ENCODE measurements at places on chromosomes 1 and 21.

GRCh38 chr1:7369866-7370265 lies 401.2 kb upstream of the VAMP3 start:
- DNase-seq = no peak

- no peak for DNase-seq
Observed at GRCh38 chr1:33576821-33577599, 104.6 kb downstream of the ZSCAN20 start.

GRCh38 chr1:11335417-11336056 lies 62.5 kb downstream of the UBIAD1 start:
- DNase-seq = no peak

DNA sequence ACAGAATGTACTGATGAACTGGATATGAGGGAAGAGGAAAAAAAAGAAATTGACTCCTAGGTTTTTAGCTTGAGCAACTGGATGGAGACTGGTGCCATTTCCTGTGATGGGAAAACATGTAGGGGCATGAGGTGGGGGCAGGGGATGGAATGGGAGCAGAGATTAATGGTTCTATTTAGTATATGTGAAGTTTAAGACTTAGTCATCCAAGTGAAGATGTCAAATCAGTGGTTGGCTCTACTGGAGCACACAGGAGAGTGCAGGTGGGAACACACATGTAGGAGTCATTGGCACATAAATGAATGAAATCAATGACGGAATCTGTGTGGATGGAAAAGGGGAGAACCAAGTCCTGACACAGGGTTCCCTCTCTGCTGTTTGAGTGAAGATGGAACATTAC lies 224.4 kb upstream of the COA6 start:
- no peak for DNase-seq

GRCh38 chr1:35164893-35165292 lies 28.1 kb downstream of the SFPQ start:
- no peak for DNase-seq

GRCh38 chr1:116988908-116989307 lies 12.7 kb upstream of the CD101 start:
- no peak for DNase-seq

DNA sequence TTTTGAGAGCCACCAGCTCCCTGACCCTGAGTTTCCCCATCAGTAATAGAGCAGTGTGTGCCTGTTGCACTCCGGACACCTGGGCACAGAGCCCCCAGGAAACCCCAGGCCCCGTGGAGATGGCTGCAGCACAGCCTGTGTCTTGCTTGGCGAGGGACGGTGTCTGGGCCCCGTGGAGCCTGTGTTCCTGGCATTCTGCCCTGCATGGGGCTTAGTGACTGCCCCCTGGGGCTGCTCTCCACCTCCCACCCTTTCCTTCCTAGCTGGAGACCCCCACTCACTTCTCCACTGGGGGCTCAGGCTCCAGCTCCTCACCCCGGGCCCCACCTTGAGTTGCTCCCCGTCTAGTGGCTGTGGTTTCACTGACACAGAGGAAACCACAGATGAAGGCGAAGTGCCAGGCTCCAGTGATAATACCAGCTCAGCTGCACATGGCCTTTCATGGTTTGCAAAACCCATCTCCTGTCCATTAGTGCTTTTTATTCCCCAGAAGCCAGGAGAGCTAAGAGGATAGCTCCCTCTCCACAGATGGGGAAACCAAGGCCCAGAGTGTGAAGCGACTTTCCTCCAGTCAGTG lies 39.4 kb downstream of the DMRTB1 start:
- no peak for DNase-seq

DNA sequence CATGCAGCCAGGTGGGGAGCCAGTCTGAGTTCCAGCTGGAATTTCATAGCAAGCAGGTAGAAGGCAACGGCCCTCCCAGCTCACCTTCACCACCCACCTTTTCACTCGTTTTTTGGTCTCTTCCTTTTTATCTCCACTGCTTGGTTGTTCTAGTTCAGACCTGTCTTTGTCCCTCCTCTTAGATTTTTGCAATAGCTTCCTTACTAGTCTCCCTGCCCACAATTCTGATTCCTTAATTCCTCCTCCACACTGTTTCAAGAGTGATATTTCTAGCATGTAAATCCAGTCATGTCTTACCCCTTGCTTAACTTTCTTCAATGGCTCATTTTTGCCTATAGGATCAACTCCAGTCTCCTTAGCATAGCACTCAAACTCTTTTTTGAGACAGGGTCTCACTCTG lies 119.6 kb downstream of the TMEM53 start:
- no peak for DNase-seq

DNA sequence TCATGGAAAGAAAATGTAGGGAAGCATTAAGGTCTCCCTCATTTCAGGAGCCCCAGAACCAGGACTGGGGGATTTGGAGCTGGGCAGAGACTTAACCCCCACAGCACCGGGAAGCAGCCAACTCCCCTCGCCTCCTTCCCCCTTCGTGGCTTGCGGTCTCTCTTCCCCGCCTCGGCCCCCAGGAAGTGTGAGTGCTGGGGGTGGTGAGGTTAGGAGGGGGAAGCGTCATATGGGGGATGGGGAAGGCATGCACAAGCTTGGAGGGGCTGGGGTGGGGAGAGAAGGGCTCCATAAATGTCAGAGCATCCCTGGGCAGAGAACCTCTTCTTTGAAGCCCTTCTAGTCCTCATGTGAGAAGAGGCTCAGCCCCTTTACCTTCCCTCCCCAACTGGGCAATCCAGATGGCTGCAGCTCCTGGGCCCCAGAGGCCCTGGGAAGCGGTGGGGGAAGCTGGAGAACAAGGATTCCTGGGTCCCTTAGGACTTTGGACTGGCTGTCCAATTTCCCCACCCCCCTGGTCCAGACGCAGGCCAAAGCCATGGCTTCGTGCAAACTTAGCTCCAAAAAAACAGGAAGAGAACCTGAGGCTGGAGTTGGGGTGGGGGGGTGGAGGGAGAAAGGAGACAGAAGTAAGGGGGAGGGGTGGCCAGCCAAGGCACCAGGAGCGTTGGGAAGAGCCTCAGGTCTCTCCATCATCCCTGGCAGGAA lies 7.8 kb downstream of the ZBTB7B start:
- no peak for DNase-seq

DNA sequence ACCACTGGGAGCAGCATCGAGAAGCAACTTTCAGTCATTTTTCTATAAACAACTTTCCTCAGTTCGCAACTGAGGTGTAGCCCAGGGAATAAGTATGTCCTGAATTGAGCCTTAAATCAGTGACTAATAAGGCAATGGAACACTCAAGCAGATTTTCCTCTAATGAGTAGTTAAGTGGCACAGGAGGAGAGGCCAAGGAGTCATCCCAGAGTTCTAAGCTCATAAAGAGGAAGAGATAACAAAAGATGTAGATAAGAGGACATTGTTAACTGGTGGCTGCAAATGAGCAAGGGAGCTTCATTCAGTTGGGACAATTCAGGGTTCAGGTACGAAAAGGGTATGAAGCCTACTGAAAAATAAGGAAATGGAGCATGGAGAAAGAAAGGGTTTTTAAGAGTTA lies 64.5 kb downstream of the LRRC40 start:
- no peak for DNase-seq

GRCh38 chr1:111154021-111154999 lies 14.3 kb downstream of the CEPT1 start:
- DNase-seq = no peak

GRCh38 chr1:17636612-17637011 lies 97.1 kb downstream of the ARHGEF10L start:
- no peak for DNase-seq

DNA sequence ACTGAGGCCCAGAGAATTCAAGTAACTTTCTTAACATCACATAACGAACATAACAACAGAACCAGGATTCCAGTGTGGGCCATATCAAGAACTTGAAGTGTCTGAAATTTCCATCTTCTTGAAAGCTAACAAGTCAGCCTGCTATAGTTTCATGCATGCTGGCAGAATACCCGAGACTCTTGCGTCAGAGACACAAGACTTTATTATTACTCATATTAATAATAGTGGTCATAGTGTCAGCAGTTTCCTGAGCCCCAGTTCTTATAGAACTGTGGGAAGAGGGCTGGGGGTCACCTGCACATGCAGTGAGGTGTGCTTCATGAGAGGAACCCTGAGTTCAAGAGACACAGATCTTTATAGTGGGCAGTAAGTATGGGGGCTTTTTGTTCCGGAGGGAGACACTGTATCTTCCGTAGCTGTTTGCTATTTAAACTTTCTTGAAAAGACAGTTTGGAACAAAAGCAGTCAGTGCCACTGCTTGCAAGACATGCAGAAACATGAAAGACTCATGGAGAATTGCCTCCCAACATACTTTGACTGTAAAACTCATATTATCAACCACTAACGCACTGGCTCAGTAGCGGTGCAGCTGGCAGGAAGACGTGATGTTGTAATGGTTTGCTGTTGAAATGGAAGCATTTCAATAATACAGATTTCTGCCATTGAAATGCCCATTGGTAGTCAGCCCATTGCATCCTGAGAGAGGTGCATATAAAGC lies 339.2 kb downstream of the ADGRL2 start:
- DNase-seq = no peak

- no peak for DNase-seq
Observed at GRCh38 chr1:170460414-170461155, 71.4 kb upstream of the GORAB start.

DNA sequence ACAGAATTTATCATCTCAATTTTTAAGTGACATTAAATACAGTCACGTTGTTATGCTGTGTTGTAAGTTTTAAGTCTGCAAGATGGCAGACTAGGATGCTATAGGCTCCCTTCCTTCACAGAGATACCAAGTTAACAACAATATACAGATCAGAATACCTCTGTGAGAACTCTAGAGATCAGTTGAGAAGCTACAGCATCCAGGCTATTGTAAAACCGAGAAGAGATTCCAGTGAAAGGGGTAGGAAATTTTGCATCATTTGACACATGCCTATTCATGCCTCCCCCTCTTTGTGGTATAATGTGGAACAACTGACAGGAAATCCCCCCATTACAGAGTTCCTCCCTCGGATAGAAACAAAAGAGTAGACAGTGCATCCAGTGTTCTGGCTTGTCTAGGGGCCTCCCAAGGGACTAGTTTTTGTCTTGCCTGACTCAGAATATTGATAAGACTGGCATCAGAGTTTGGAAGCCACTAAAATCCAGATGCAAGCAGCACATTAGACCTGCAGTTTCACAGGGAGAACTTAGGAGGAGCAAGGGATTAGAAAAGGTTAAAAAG lies 80.6 kb downstream of the LBR start:
- DNase-seq = no peak

GRCh38 chr21:36100971-36101641 lies 31.3 kb downstream of the CBR1 start:
- no peak for DNase-seq

DNA sequence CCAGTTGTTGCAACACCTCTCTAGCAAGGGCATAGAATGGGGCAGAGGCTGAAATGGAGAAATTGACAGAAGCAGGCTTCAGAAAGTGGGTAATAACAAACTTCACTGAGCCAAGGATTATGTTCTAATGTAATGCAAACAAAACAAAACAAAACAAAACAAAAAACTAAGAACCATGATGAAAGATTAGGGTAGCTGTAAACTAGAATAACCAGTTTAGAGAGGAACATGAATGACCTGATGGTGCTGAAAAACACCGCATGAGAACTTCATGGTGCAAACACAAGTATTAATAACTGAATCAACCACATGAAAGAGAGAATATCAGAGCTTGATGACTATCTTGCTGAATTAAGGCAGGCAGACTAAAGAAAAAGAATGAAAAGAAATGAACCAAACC lies 1707.7 kb downstream of the BRINP3 start:
- DNase-seq = no peak

GRCh38 chr1:15229707-15230131 lies 17.3 kb upstream of the FHAD1 start:
- DNase-seq = no peak

- DNase-seq = no peak
Observed at GRCh38 chr1:171793636-171794035, 12.2 kb downstream of the METTL13 start.

- no peak for DNase-seq
Observed at GRCh38 chr1:63662056-63662836, 69.0 kb downstream of the PGM1 start.

GRCh38 chr1:15916916-15917315 lies 59.0 kb downstream of the ZBTB17 start:
- no peak for DNase-seq
